ENCODE measurements at places on chromosomes 6 and 20. TPM values are rescaled to one million over a fixed set of nuclear protein-coding genes. Genes with fewer than 3 reads are reported as not detected.

DNA sequence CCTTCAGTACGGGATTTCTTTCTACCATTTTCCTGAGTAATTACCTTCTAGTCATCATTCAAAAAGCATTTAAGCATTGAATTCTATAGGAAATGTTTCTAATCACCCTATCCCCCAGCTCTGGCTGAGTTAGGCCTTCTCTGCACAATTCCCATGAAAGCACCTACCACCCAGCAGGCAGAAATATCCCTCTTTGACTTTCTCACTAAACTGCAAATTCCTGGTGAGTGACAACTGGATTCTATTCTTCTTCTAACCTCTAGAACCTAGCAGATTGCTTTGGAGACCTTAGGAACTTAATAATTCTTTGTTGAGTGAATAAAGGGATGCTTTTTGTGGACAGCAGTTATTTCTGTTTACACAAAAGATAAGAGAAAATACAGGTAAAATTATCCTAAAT is 328.7 kb downstream of the LAMA2 start:
- no peak for DNase-seq

GRCh38 chr6:156231026-156231765 is 546.0 kb upstream of the ARID1B start:
- DNase-seq = no peak

DNA sequence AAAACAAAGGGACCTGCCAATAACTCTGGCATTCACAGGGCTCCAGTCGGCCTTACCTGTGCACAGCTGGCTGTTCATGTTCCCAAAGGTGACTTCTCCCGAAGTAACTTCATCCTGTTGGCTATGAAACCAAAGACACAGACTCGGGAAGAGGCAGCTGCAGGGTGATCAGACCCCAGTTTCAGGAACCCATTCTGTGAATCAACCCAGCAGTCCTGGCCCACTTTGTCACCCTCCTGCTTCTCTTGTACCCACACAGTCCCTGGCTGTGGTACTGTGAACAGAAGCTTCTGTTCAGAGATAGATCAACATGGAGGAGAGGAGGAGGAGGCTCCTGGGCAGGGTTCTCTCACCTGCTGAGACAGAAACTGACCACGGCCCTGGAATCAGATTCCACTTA is 8.7 kb upstream of the PGC start:
- no peak for DNase-seq

- no peak for DNase-seq
Observed at GRCh38 chr6:46888578-46888977, 33.2 kb downstream of the ADGRF5 start.

DNA sequence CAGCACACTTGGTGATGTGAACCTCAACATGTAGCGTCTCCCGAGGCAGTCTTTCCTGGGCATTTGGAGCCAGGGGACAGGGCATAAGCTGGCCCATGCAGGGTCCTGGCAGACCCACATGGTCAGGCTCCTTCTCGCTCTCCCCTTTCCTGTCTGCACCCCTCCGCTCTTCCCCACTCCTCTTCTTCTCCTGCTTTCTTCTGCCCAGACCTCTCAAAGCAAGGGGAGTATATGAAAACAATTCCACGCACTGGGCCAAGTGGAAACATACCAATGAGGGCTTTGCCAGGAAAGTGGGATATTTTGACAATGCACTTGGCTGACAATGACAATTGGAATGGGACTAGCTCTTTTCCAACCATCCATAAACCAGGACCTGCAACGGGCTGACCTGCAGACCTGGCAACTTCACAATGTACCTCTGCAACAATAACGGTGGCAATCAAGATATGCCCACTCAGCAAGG is 58.9 kb upstream of the TRAF3IP2 start:
- DNase-seq = no peak

The ZC2HC1B gene
- total RNA-seq = not detected

The BMP5 gene
- 0.07 TPM for total RNA-seq

- no peak for DNase-seq
Observed at GRCh38 chr6:167738386-167738785, 88.3 kb upstream of the AFDN start.

DNA sequence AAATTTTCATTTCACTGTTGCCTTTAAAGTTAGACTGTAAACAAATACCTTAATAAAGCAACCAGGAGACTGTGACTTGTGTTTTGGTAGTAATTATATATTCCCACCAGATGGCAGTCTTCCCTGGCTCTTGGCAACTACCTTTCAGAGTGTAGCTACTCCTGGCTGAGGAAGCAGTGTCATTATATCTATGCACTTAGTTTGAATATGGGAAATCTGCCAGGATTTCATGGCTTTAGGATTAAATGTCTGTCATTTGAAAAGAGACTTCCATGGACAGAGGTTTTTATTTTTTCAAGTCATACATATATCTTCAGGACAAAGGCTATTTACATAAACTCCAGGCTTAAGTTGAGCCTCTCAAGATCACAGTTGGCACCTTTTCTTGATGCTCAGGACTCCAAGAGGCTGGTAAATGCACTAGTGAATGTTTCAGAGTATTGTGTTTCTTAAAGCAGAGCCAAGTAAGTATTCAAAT is 160.1 kb downstream of the C6orf58 start:
- DNase-seq = no peak

GRCh38 chr6:126718600-126719327 is 378.8 kb downstream of the CENPW start:
- DNase-seq = no peak

- no peak for DNase-seq
Observed at GRCh38 chr6:23097566-23097965, 528.2 kb downstream of the HDGFL1 start.

GRCh38 chr6:165090242-165090641 is 219.2 kb downstream of the C6orf118 start:
- DNase-seq = no peak

DNA sequence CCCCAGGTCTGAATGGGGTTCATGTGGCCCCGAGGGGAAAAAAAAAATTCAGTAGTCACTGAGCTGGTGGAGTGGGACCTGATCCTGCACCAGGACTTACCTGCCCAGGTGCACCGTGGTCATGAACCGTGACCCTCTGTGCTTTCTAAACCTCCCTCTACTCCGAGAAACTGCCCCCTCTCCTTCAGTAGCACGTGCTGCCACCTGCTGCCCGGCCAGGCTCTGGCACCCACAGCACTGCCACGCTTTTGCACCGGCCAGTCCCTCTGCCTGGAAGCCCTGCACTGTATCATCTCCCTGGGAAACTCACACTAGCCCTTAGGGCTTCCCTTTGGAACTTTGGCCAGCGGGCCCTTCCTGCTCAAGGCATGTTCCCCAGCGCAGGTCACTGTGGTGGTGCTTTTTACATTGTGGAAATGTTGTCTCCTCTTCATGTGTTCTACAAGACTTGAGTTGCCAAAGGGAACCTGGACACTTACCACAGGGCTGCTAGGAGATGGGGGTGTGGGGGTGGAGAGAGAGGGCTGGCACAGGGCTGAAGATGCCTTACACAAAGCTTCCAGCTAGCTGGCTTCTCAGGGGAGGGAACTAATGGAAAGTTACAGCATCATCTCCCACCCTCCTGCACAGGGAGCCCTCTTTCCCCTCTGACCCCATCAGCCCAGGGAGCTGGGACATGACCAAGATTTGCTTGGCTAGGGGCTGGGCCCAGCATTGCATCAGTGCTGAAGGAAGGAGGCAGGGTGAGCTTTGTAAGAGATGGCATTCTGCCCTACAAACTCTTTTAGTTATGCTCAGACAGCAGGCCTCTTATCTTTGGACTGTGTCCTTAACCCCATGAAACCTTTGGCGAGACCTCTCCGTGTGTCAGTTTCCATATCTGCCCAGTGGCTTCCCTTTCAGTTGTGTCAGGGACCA is 2.5 kb upstream of the PTPRT start:
- DNase-seq = peak; percentile 80

- no peak for DNase-seq
Observed at GRCh38 chr6:44804016-44804415, 416.5 kb downstream of the CDC5L start.

DNA sequence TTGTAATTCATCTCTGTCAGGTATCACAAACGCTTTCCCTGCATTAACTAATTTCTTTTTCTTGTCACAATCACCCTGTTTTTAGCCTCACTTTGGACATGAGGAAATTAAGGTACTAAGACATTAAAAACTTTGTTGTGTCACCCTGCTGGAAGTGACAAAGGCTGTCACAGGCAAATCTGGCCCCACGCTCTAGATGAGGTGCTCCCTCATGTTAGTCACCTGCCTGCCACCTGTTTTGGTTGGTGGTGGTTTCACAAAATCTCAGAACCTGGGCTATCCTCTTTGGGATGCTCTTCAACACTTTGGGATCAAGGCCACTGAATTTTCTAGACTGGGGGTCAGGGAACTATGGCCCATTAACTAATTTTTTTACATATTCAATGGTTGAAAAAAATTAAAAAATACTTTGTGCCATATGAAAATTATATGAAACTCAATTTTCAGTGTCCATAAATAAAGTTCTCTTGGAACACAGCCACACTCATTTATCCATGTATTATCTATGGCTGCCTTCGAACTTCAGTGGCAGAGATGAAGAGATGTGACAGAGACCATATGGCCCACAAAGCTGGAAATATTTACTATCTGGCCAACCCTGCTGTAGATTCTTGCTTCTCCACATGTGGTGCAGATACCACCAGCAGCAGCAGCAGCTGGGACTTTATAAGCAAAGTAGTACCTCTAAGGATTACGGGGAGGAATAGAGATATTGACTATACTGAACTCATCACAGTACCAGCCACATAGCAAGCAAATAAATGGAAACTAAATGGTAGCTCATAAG is 16.1 kb upstream of the TNFAIP3 start:
- no peak for DNase-seq

The PRPH2 gene
- 1.9 TPM for total RNA-seq

DNA sequence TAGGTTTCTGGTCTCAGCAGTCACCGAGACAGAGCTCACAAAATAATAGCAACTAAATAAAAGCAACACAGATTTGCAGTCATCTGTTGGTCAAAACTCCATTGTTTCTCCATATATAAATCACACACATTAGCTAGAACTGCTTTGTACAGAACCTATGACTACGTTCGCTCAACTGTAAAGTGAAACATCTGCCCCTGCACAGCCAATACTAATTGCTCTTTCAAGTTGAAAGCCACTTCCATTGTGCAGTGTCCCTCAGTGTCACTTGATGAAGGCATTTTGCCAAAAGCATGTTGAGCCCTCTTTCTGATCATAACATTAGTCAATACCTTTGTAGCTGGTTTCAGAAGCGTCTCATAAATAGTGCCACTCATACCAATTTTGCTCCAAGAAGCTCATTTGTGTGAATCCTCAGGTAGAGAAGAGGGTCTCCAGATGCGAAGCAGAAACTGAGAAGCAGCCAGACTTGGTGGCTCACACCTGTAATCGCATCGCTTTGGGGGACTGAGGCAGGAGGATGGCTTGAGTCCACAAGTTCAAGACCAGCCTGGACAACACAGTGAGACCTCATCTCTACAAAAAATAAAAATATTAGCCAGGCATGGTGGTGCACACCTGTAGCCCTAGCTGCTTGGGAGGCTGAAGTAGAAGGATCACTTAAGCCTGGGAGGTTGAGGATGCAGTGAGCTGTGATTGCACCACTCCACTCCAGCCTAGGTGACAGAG is 68.9 kb downstream of the PERP start:
- DNase-seq = no peak

- peak; percentile 71 for DNase-seq
Observed at GRCh38 chr6:2353412-2354137, 108.2 kb upstream of the GMDS start.

DNA sequence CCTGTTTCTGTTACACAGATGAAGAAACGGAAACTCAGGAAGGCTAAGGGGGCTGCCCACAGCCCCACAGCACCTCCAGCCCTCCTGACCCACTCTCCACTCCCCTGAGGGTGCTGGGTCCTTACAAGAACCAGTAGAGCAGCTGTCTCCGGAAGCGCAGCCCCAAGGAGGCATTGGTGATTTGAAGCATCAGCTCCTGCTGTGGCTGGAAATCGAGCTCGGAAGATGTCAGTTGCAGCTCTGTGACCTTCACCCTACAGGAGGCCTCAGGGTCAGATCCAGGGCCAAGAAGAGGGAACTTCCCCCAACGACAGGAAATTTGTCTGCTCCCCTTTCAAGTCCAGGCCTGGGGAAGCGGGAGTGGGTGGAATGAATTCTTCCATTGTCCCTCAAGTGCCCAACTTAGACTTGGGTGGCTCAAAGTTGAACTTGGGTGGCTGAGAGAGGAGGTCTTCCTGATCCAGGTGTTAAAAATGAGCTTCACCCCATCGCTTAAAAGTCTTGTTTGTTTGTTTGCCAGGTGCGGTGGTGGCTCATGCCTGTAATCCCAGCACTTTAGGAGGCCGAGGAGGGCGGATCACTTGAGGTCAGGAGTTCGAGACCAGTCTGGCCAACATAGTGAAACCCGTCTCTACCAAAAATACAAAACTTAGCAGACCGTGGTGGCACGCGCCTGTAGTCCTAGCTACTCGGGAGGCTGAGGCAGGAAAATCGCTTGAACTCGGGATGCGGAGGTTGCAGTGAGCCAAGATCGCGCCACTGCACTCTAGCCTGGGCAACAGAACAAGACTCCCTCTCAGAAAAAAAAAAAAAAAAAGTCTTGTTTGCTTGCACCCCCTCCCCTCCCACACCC is 1.9 kb downstream of the PLTP start:
- DNase-seq = no peak

The CEBPB gene
- total RNA-seq = 25.6 TPM

DNA sequence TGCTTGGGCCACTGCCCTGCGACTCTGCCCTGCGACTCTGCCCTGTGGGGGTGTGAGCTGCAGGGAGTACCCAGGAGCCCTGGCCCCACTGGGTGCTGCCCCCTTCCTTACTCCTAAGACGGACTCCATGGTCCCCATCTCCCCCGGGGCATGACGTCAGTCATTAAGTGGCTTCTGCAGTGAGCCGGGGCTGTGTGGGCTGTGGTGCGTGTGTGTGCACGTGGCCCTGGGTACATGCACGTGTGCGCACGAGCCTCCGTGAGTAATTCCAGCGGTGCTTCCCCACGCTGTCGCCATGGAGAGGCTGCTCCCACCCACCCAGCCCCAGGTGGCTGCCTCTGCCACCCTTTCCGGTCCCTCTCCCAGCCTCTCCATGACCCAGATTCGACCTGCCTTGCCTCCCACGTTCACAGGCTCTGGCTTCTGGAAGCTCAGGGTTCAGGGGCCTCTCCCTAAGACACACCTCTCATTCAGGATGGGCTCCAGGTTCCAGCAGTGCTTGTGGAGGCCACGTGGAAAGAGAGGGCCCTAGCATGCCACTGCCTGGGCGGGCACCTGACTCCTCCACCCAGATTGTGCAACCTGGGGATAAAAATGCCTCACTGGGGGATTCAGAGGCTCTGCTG is 88.3 kb downstream of the DLGAP4 start:
- no peak for DNase-seq

GRCh38 chr6:84546427-84546914 is 217.9 kb downstream of the TBX18 start:
- no peak for DNase-seq

All from WTC11 (cell line).